ENCODE measurements at places on chromosomes 12 and 14.
A peak's percentile ranks its signal among the peaks of the same experiment; 100 is the strongest.

DNA sequence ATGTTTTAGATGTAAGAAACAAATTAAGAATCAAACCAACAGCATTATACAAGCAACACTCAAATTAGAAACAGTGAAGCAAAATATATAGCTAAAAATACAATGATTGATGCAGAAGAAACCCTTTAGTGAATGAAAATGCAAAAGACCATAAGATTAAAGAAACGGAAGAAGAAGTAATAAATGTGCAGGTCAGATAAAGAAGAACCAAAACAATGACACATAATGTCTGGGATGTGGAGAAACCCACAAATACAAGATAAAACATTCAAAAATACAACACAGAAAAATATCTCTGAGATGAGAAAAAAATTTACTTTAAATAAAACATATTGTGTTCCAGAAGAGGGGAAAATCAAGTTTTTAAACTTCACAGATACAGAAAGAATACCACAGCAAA is 73.4 kb upstream of the AVPR1A start:
- no peak overlapping the region for H3K27ac ChIP-seq
- no peak for DNase-seq
- H3K27me3 ChIP-seq, result no peaks in the 10 kb centered on the region
- H3K36me3 ChIP-seq, result no peaks in the 10 kb centered on the region
- H3K4me1 ChIP-seq, result no peaks in the 10 kb centered on the region

GRCh38 chr14:93765155-93765554 is 23.1 kb downstream of the PRIMA1 start:
- H3K27ac ChIP-seq, result no peak overlapping the region
- H3K36me3 ChIP-seq, result no peaks in the 10 kb centered on the region
- H3K27me3 ChIP-seq, result no peaks in the 10 kb centered on the region
- no peak overlapping the region for H3K4me3 ChIP-seq
- H3K4me1 ChIP-seq, result no peaks in the 10 kb centered on the region

DNA sequence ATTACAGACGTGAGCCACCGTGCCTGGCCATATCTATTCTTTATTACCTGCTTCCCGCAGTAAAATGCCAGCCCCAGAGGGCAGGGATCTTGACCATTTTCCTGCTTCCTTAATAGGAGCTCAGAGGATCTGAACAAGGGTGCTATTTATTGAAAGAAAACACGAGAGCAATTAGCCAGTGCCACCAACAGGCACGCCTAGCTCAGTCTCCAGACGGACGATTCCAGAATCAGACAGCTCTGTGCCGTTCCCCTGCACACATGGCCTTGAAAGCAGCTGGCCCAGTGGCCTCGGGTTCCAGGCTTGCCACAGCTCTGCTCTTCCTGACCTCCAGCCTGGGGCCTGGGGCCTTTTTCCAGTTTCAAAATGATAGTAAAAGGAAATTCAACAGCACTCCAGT is 135.2 kb upstream of the RFLNA start:
- DNase-seq, result peak; percentile 62
- H3K4me1 ChIP-seq, result no peaks in the 10 kb centered on the region
- H3K27me3 ChIP-seq, result no peaks in the 10 kb centered on the region
- H3K36me3 ChIP-seq, result no peaks in the 10 kb centered on the region
- peak overlapping the region; percentile 34 for H3K27ac ChIP-seq

GRCh38 chr14:65226824-65227604 is 124.7 kb upstream of the MAX start:
- H3K27ac ChIP-seq, result peak overlapping the region; percentile 33
- no peaks in the 10 kb centered on the region for H3K36me3 ChIP-seq
- no peaks in the 10 kb centered on the region for H3K4me1 ChIP-seq
- DNase-seq, result peak; percentile 86
- no peak overlapping the region for H3K4me3 ChIP-seq
- H3K27me3 ChIP-seq, result no peaks in the 10 kb centered on the region

DNA sequence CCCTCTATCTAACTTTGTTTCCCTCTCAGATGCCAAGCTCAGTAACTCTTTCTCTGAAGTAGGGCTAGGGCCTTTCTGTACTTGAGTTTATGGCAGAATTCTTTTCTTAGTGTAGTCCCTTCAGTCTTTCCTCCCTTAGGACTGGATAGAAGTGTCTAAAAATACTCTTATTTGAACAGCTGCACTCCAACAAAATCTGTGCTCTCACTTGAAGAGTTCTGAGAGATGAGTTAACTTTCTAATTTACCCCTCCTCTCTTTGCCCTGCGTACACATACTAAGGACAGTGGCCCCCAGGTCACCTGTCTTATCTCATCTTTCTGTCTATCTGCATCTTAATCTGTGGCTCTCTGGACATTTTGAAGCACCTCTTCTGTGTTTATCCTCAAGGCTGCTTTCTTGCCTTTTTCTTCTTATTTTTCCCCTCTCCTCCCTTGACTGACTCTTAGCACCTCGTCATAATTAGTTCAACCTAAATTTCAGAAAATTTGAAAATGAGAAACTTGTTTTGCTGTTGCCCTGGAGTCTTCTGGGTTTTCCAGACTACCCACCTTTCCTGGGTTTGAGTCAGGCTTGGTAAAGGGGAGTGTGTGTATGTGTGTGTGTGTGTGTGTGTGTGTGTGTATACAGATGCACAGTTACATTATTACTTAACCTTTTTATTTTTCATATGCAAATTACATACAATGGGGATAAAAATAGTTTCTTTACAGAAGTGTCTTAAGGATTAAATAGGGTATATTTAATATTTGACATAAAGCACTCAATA is 23.9 kb downstream of the NCKAP1L start:
- no peaks in the 10 kb centered on the region for H3K36me3 ChIP-seq
- H3K27me3 ChIP-seq, result no peaks in the 10 kb centered on the region
- no peak overlapping the region for H3K27ac ChIP-seq
- H3K4me1 ChIP-seq, result no peaks in the 10 kb centered on the region
- no peak for DNase-seq

- H3K4me3 ChIP-seq, result peak overlapping the region; percentile 86
- H3K4me1 ChIP-seq, result peaks cover 5% of the 10 kb centered on the region
- no peaks in the 10 kb centered on the region for H3K27me3 ChIP-seq
- H3K36me3 ChIP-seq, result no peaks in the 10 kb centered on the region
- peak; percentile 47 for DNase-seq
Measured at GRCh38 chr14:65101631-65102440, 481 bp downstream of the MAX start.

DNA sequence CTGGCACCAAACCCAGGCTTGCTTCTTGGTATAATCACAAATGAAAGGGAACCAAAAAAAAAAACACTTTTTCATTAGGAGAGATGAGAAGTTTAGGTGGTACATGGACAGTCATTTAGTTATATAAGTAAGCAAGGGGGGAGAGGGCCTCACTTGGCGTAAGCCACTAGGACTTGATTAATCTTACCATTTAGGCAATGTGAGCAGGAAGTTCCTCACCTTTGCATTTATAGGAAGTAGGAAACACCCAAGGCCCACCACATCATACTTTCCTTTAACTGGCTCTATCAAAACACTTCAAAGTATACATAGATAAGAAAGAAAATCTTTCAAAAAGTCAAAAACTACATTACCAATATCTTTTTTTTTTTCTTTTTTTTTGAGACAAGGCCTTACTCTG is 6.7 kb upstream of the RPS6KA5 start:
- DNase-seq, result no peak
- no peaks in the 10 kb centered on the region for H3K4me1 ChIP-seq
- no peak overlapping the region for H3K27ac ChIP-seq
- no peak overlapping the region for H3K4me3 ChIP-seq
- H3K36me3 ChIP-seq, result no peaks in the 10 kb centered on the region

GRCh38 chr12:25896981-25897380 is 61.5 kb upstream of the RASSF8 start:
- no peak for DNase-seq
- H3K4me1 ChIP-seq, result no peaks in the 10 kb centered on the region
- no peaks in the 10 kb centered on the region for H3K27me3 ChIP-seq
- no peaks in the 10 kb centered on the region for H3K36me3 ChIP-seq
- no peak overlapping the region for H3K4me3 ChIP-seq

- no peak overlapping the region for H3K4me3 ChIP-seq
- no peaks in the 10 kb centered on the region for H3K36me3 ChIP-seq
- no peak for DNase-seq
- no peak overlapping the region for H3K27ac ChIP-seq
- H3K27me3 ChIP-seq, result no peaks in the 10 kb centered on the region
Measured at GRCh38 chr12:32418903-32419519, 19.7 kb downstream of the FGD4 start.

DNA sequence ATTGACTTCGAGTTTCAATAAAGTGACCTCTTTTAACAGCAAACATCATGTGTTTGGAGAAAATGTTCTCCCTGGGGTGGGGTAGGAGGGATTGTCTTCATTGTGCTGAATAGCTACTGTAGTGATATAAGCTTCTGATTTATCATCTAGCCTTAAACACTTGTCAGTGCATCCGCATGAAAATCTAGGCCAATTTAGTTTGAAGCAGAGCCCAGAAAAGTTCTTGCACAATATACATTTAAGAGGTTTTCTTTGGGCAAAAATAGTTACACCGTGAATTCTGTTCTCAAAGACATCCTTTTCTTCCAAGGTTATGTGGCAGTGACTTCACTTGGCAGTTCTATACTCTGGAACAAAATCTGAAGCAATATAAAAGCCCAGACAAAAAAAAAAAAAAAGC is 136.0 kb upstream of the IFNG-AS1 start:
- H3K27me3 ChIP-seq, result no peaks in the 10 kb centered on the region
- H3K27ac ChIP-seq, result no peak overlapping the region
- no peaks in the 10 kb centered on the region for H3K36me3 ChIP-seq

- no peaks in the 10 kb centered on the region for H3K27me3 ChIP-seq
- no peak overlapping the region for H3K4me3 ChIP-seq
- H3K27ac ChIP-seq, result no peak overlapping the region
Measured at GRCh38 chr14:52640137-52640536, 55.2 kb downstream of the ERO1A start.

DNA sequence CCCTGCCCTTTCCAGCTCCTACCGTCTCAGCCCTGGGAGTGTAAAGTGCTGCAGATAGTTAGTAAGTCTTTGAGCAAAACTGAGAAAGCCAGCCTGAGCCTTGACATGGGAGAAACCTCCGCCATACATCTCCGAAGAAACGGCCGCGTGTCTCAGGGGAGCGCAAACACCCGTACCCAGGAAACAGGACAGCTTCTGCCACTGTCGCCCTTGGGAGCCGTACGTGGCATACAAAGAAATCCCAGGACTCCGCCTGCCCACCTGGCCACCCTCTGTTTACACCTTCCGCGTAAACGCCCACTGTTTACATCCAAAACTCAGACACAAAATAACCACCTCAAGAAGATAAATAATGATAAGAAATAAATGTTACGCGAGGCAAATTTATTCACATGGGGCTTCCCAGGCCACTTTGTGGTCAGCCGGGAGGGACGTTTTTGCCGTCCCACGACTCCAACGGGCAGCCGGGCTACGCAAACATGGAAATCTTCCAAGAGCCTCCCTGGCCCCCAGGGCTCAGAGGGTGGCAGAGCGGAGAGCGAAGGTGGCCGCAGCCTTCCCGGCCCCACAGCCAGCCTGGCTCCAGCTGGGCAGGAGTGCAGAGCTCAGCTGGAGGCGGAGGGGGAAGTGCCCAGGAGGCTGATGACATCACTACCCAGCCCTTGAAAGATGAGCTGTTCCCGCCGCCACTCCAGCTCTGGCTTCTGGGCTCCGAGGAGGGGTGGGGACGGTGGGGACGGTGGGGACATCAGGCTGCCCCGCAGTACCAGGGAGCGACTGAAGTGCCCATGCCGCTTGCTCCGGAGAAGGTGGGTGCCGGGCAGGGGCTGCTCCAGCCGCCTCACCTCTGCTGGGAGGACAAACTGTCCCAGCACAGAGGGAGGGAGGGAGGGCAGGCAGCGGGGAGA is at the start of gene BDKRB2:
TSS of gene BDKRB2 (plus strand) at position 689 of the 908 bp plus-strand sequence. CDS start 32,269 bp downstream, outside the sequence.
- peak within 1 kb of the TSS; percentile 57 for H3K4me3 ChIP-seq
- H3K4me1 ChIP-seq, result no peaks in the 10 kb centered on the region
- DNase-seq, result peak; percentile 86
- no peaks in the 10 kb centered on the region for H3K36me3 ChIP-seq
- no peaks in the 10 kb centered on the region for H3K27me3 ChIP-seq
- H3K27ac ChIP-seq, result peak within 1 kb of the TSS; percentile 85

- no peaks in the 10 kb centered on the region for H3K27me3 ChIP-seq
- no peaks in the 10 kb centered on the region for H3K4me1 ChIP-seq
- H3K36me3 ChIP-seq, result no peaks in the 10 kb centered on the region
Measured at GRCh38 chr12:54378796-54379397, 5.6 kb downstream of the ZNF385A start.

DNA sequence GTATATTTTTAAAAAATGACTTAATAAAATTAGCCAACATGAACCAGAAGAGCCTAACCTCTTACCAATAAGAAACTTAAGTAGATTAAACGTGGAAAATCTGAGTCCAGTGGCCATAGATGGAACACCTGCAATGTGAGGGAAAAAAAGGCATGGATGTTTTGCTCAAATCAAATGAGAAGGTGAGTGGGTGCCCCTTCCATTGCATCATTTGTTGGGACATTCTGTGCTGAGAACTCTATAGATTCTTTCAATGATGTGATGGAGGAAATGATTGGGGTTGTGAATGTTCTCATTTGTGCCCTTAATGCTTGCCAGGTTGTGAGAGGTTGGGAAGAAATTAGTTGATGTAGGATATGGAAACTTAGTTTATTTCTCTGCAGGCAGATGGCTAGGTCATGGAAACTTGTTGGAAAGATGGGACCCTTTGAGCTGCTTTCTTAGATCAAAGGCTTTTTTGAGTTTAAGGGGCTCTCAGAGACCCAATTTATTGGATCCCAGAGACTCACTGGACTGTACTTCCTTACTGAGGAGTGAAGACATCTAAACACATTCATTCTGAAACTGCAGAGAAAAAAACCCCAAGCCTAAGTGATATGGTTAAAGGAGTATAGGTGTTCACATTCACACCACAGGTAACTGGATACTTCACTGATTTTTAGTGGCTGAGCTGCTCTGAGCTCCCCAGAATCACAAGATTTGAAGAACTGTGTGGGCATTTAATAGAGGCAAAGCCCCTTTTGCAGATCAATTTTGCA is 95.9 kb downstream of the DACT1 start:
- H3K36me3 ChIP-seq, result no peaks in the 10 kb centered on the region
- no peaks in the 10 kb centered on the region for H3K4me1 ChIP-seq
- H3K27ac ChIP-seq, result no peak overlapping the region
- no peak overlapping the region for H3K4me3 ChIP-seq
- H3K27me3 ChIP-seq, result no peaks in the 10 kb centered on the region

DNA sequence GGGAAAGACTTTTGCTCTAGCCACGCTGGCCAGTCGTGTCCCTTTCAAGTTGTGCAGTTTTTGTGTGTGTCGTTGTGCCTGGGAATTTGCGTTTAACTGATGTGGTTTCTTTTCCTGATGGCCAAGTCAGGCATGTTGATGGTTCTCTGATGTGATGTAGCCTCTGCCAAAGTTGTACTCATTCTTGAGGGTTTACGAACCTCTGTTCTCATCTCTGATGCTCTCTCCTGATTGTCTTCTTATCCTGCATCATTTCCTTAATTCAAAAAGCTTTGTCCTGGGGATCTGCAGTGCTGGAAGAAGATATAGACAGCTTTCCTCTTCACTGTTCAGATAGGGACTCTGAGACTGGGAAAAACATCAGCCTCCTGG is 25.4 kb downstream of the CD9 start:
- no peaks in the 10 kb centered on the region for H3K36me3 ChIP-seq
- H3K4me3 ChIP-seq, result no peak overlapping the region
- peak overlapping the region; percentile 92 for H3K27ac ChIP-seq
- no peak for DNase-seq
- H3K4me1 ChIP-seq, result peaks cover 69% of the 10 kb centered on the region

- no peaks in the 10 kb centered on the region for H3K4me1 ChIP-seq
- DNase-seq, result no peak
- H3K4me3 ChIP-seq, result no peak overlapping the region
- peaks cover 10% of the 10 kb centered on the region for H3K36me3 ChIP-seq
- no peak overlapping the region for H3K27ac ChIP-seq
Measured at GRCh38 chr12:124326871-124327270, 32.0 kb downstream of the RFLNA start.
